ENCODE measurements at places on chromosomes 2 and 18. TPM values are rescaled to one million over a fixed set of nuclear protein-coding genes. Genes with fewer than 3 reads are reported as not detected.
A peak's percentile ranks its signal among the peaks of the same experiment; 100 is the strongest.

EPB41L3 gene
- total RNA-seq, result 14.3 TPM

- H3K27ac ChIP-seq, result no peak overlapping the region
- peaks cover 3% of the 10 kb centered on the region for H3K4me1 ChIP-seq
- no peak for DNase-seq
- H3K36me3 ChIP-seq, result no peaks in the 10 kb centered on the region
- no peak overlapping the region for H3K4me3 ChIP-seq
Observed at GRCh38 chr2:210839034-210839433, 282.6 kb downstream of the CPS1 start.

GRCh38 chr2:97736608-97737330 is 23.4 kb downstream of the ZAP70 start:
- no peaks in the 10 kb centered on the region for H3K36me3 ChIP-seq
- no peaks in the 10 kb centered on the region for H3K27me3 ChIP-seq
- H3K4me1 ChIP-seq, result no peaks in the 10 kb centered on the region
- H3K27ac ChIP-seq, result no peak overlapping the region
- no peak overlapping the region for H3K4me3 ChIP-seq

GRCh38 chr2:105928563-105928962 is 183.9 kb downstream of the NCK2 start:
- H3K4me1 ChIP-seq, result no peaks in the 10 kb centered on the region
- no peak overlapping the region for H3K27ac ChIP-seq
- no peaks in the 10 kb centered on the region for H3K27me3 ChIP-seq
- no peak overlapping the region for H3K4me3 ChIP-seq
- no peak for DNase-seq
- peaks cover 4% of the 10 kb centered on the region for H3K36me3 ChIP-seq

GBX2 gene
- 0.31 TPM for total RNA-seq

PROM2 gene
- 4.0 TPM for total RNA-seq

TSPYL6 gene
- total RNA-seq, result not detected

DNA sequence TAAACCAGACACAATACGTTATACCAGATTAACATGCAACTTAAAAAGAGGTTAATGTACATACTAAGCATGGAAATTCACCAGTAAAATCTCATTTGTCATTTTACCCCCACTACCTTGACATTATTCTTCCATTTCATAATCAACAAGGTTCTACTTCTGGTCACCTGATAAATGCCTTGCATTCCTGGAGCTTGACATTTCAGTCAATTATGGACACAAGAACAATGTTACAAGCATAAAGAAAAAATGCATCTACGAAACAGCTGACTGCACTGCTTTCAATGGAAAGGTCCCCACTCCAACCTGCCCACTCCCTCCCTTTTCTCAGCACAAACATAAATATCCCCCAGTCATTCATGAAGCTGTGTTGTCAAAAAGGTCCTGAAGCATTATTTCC is 31.4 kb downstream of the ARL5A start:
- DNase-seq, result no peak
- H3K27me3 ChIP-seq, result no peaks in the 10 kb centered on the region
- H3K4me1 ChIP-seq, result no peaks in the 10 kb centered on the region
- no peak overlapping the region for H3K27ac ChIP-seq

DNA sequence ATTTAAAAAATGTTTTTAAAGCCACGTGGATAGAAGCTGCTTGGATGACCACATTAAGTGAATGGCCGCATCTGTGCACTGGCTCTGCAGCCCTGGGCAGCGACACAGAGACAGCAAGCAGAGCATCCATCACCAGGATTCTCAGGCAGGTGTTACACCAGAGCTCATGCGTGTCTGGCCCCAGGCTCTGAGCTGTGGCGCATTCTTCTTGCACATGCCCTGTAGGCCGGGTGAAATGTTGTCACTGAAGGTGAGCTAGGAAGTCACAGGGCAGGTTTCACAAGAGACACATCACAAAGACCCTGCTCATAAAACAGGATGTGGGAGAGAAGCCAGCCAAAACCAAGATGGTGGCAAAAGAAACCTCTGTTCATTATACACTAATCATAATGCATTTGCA is 8.4 kb upstream of the PXDN start:
- peaks cover 16% of the 10 kb centered on the region for H3K36me3 ChIP-seq
- no peaks in the 10 kb centered on the region for H3K27me3 ChIP-seq
- no peaks in the 10 kb centered on the region for H3K4me1 ChIP-seq
- DNase-seq, result no peak
- no peak overlapping the region for H3K27ac ChIP-seq

- no peak for DNase-seq
- no peak overlapping the region for H3K4me3 ChIP-seq
- H3K4me1 ChIP-seq, result no peaks in the 10 kb centered on the region
- H3K36me3 ChIP-seq, result peaks cover 2% of the 10 kb centered on the region
Observed at GRCh38 chr2:27006602-27007415, 26.0 kb upstream of the TMEM214 start.

DNA sequence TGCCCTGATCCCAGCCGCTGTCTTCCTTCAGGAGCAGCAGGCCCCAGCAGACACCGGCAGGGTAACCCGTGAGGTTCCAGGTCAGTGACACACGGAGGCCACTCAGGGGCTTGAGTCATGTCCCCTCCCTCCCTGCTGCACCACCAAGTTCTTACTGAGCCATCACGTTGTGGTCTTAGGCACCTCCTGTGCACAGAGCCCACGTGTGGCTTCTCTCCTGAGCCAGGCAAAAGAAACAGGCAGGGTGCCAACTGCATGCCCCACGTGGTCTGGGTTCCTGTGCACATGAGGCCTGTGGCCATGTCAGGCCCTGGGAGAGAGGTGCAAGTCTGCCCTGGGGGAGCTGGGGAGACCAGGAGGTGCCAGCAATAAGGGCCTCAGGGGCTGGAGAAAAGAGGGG is 264.8 kb downstream of the KLHL29 start:
- H3K27me3 ChIP-seq, result no peaks in the 10 kb centered on the region
- no peaks in the 10 kb centered on the region for H3K4me1 ChIP-seq
- no peak overlapping the region for H3K27ac ChIP-seq
- H3K4me3 ChIP-seq, result no peak overlapping the region
- no peaks in the 10 kb centered on the region for H3K36me3 ChIP-seq

DNA sequence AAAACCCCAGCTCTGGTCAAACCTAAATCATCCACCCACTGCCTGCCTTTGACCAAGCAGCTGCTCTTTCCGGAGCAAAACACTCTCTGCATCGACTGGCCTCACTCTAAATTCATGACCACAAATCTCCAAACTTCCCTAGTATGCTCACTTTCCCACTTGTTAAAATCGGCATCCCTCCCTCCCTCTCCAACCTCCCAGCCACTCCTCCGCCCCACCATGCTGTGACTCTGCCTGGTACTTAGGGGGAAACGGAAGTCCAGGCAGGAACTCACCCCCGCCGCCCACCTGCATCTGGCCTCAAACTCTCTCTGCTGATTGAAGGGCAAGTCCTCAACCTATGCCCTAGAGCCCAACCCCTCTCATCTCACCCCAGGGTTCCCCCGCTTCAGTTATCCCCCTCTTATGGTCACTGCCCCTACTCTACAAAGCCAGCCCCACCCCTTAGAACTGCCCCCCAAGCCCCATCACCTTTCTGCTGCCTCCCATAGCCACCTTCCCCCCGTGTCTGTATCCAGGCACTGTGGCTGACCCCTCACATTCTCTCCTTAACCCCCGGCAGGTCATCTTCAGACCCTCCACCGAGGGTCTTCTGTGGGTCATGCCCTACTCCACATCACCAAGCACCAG is 3.8 kb upstream of the ADRA2B start:
- no peak overlapping the region for H3K27ac ChIP-seq
- H3K4me1 ChIP-seq, result no peaks in the 10 kb centered on the region

ZNF892 gene
- total RNA-seq, result 13.3 TPM

LINC00305 gene
- not detected for total RNA-seq

- peak overlapping the region; percentile 3 for H3K27ac ChIP-seq
- 0 out of 2 replicates have a peak, but pooled peaks cover 10% of the 10 kb centered on the region for H3K36me3 ChIP-seq
- peak overlapping the region; percentile 20 for H3K4me3 ChIP-seq
- peak; percentile 63 for DNase-seq
- H3K27me3 ChIP-seq, result no peaks in the 10 kb centered on the region
Observed at GRCh38 chr2:117553448-117553847, 261.0 kb upstream of the DDX18 start.

SPATA3 gene
- total RNA-seq, result not detected

- no peak for DNase-seq
- H3K27ac ChIP-seq, result no peak overlapping the region
- peaks cover 8% of the 10 kb centered on the region for H3K4me1 ChIP-seq
- no peaks in the 10 kb centered on the region for H3K27me3 ChIP-seq
- H3K4me3 ChIP-seq, result no peak overlapping the region
Observed at GRCh38 chr2:36397728-36398413, 42.3 kb downstream of the CRIM1 start.

- no peak overlapping the region for H3K27ac ChIP-seq
- H3K4me1 ChIP-seq, result no peaks in the 10 kb centered on the region
- no peak for DNase-seq
- H3K4me3 ChIP-seq, result no peak overlapping the region
- no peaks in the 10 kb centered on the region for H3K36me3 ChIP-seq
Observed at GRCh38 chr2:237546040-237546875, 20.1 kb upstream of the PRLH start.

IL1R2 gene
- total RNA-seq, result not detected

GRCh38 chr18:45373286-45373880 is 241.9 kb upstream of the SLC14A2 start:
- no peaks in the 10 kb centered on the region for H3K4me1 ChIP-seq
- no peak for DNase-seq
- no peak overlapping the region for H3K27ac ChIP-seq
- H3K27me3 ChIP-seq, result no peaks in the 10 kb centered on the region

KCNIP3 gene
- 1.5 TPM for total RNA-seq

- H3K27me3 ChIP-seq, result no peaks in the 10 kb centered on the region
- H3K4me3 ChIP-seq, result no peak overlapping the region
- DNase-seq, result no peak
- H3K27ac ChIP-seq, result no peak overlapping the region
Observed at GRCh38 chr18:23068011-23068410, 67.3 kb upstream of the CABLES1 start.

DNA sequence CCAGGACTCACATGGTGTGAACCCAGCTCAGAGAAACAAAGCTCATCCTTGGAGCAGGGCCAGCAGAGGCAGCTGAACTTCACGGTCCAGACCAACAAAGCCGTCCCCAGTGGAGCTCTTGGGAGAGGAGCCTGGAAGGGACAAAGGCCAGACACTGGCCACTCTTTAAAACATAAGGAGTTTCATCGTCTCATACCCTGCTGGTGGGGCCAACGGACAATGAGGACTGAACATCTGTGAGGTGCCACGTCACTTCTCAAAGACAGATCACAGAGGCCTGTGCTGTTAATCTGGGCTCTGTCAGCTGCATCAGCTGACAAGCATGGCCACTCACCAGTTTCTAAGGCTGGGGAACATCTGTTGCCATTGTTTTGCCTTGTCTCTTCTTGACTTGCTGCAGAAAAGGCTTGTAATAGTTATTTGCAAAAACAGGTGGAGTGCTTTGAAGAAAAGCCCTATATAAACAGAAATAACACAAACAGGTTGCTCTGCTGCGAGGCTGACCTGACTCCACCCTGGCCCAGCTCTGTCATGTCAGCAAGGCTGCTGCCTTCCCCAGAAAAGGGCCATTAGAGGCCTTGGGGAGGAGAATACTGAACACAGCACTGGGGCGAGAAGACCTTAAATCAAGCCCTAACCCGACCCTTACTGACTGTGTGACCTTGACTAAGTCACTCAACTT is 68.1 kb upstream of the DAPL1 start:
- H3K4me3 ChIP-seq, result no peak overlapping the region
- no peak overlapping the region for H3K27ac ChIP-seq
- H3K36me3 ChIP-seq, result no peaks in the 10 kb centered on the region
- no peaks in the 10 kb centered on the region for H3K27me3 ChIP-seq
- no peak for DNase-seq

- H3K27me3 ChIP-seq, result no peaks in the 10 kb centered on the region
- H3K27ac ChIP-seq, result no peak overlapping the region
- no peaks in the 10 kb centered on the region for H3K36me3 ChIP-seq
- H3K4me1 ChIP-seq, result no peaks in the 10 kb centered on the region
- DNase-seq, result no peak
Observed at GRCh38 chr2:207282916-207283315, 117.2 kb upstream of the KLF7 start.

DNA sequence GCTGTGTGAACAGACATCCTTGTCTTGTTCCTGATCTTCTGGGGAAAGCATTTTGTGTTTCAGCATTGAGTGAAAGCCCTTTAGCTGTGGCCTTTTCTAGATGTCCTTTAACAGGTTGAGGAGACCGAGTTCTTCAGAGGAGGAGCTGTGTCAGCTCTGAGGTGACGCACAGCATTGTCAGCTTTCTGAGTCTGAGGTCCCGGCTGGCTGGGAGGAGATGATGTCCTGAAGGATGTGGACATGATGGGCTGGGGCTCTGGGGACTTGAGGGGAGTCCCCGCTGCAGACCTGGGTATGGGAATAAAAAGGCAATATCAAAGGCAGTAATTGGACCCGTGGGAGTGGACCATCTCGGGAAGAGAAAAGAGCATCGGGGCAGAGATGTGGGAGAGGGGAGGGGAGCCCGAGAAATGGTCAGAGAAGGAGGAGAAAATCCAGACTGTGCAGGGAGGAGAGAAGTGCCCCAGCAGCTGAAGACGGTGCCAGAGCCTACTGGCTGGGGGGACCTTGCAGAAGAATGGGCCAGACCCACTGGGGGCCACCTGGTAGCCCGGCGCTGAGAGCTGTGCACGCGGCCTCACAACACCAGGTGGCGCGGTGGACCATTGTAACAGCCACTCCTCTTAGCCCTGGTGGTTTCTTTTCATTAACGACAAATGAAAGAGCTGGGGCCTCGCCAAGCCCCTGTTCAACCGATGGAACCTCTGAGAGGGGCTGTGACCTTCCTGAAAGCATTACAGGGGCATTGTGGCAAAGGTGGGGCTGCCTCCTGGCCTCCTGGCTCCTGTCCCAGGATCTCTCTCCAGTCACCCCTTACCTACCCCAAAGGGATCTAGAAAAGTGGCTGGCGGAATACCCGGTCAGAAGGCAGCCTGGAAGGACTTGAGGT is 61.6 kb downstream of the ST3GAL5 start:
- H3K27me3 ChIP-seq, result no peaks in the 10 kb centered on the region
- peak; percentile 84 for DNase-seq
- H3K4me1 ChIP-seq, result no peaks in the 10 kb centered on the region
- H3K36me3 ChIP-seq, result no peaks in the 10 kb centered on the region
- H3K4me3 ChIP-seq, result no peak overlapping the region
- H3K27ac ChIP-seq, result no peak overlapping the region

ASAP2 gene
- total RNA-seq, result 11.0 TPM

DNA sequence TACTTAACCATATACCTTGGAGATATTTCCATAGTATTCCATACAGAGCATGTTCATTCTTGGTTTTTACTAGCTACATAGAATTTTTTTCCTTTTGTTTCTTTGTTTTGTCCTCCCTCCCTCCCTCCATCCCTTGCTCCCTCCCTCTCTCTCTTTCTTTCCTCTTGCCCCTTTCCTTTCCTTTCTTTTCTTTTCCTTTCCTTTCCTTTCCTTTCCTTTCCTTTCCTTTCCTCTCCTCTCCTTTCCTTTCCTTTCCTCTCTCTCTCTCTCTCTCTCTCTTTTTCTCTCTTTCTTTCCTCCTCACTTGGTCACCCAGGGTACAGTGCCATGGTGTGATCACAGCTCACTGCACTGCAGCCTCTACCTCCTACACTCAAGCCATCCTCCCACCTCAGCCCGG is 28.3 kb downstream of the RPL37A start:
- H3K27me3 ChIP-seq, result no peaks in the 10 kb centered on the region
- no peak overlapping the region for H3K4me3 ChIP-seq
- DNase-seq, result no peak
- H3K4me1 ChIP-seq, result no peaks in the 10 kb centered on the region

- no peaks in the 10 kb centered on the region for H3K36me3 ChIP-seq
- H3K4me3 ChIP-seq, result no peak overlapping the region
- no peaks in the 10 kb centered on the region for H3K4me1 ChIP-seq
- no peaks in the 10 kb centered on the region for H3K27me3 ChIP-seq
- H3K27ac ChIP-seq, result no peak overlapping the region
Observed at GRCh38 chr18:70663141-70663540, 374.3 kb downstream of the SOCS6 start.

GRCh38 chr2:160269803-160270570 is 69.9 kb upstream of the ITGB6 start:
- DNase-seq, result peak; percentile 92
- peaks cover 17% of the 10 kb centered on the region for H3K36me3 ChIP-seq
- no peaks in the 10 kb centered on the region for H3K27me3 ChIP-seq
- H3K27ac ChIP-seq, result no peak overlapping the region

CNRIP1 gene
- 0.70 TPM for total RNA-seq
